ENCODE measurements at places on chromosomes 11 and 22.

GRCh38 chr11:35363854-35364780 lies 55.2 kb downstream of the SLC1A2 start:
- no peak for DNase-seq

DNA sequence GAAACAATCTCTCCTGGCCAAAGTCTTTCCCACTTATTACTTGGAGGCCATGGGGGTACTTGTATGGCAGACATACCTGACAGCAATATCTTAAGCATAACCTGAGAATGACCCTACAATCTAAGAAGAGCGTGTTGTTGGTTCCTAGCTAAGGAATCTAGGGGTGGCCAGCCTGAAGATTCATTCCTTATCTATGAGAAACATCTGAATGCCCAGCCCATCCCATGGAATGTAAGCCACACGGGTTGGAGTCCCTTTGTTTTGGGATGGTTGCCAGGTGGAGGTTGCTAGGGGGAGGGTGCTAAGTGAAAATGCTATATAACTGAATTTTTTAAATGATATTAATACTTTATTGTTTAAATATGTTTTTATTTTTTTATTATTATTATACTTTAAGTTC lies 725.0 kb downstream of the ETS1 start:
- no peak for DNase-seq

GRCh38 chr11:124612045-124612444 lies 817 bp downstream of the PANX3 start:
- no peak for DNase-seq

- DNase-seq = no peak
Observed at GRCh38 chr22:44247346-44247745, 65.4 kb downstream of the SHISAL1 start.

DNA sequence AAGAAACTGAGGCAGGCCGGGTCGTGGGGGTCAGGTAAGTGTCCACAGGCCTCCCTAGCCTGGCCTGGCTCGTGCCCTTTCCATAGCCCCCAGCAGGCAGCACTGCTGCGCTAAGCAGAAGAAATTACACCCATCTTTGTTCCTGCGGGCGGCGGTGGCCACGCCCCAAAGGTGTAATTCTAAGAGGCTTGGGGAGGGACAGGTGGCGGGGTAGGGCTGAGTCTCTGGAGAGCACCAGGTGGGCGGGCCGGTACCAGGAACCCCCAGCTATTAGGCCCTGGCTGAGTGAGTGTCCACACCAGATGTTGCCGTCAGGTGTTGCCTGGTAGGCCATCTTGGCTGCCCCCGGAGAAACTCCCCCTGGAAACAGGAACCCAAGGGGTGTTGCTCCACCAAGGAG lies 12.3 kb upstream of the ARAP1 start:
- no peak for DNase-seq

DNA sequence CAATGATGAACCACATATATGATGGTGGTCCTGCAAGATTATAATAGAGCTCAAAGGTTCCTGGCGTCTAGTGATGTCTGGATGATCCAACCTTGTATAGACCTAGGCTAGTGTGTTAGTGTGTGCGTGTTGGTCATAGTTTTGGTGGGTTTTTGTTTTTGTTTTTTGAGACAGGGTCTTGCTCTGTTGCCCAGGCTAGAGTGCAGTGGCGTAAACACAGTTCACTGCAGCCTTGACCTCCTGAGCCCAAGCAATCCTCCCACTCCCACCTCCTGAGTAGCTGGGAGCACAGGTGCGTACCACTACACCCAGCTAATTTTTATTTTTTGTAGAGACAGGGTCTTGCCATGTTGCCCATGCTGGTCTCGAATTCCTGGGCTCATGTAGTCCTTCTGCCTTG lies 9.4 kb downstream of the CASTOR1 start:
- no peak for DNase-seq

GRCh38 chr22:37515901-37516300 lies 3.3 kb downstream of the CARD10 start:
- DNase-seq = no peak

- DNase-seq = no peak
Observed at GRCh38 chr11:12094872-12095800, 15.3 kb upstream of the MICAL2 start.

Measured in caudate nucleus (tissue), 63 donors.